Effector memory CD8-positive, alpha-beta T cell (primary cell): ENCODE measurements at places on chromosomes 3 and 15.

DNA sequence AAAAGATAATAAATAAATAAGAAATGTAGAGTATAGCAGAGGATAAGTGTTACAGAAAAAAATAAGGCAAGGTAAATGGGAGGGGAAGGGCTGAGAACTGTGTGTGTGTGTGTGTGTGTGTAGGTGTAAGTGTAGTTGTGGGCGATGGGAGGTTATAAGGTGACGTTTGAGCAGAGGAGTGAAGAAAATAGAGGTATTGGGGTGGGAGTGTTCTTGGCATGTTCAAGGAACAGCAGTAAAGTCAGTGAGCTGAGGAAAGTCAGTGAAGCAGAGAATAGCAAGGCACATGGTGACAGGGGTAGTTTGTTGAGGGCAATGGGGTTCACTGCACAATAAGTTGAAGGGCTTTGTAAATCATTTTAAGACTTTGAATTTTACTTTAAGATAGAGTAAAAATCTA lies 30.9 kb upstream of the ZNF148 start:
- DNase-seq: no peak

GRCh38 chr3:157789162-157789561 lies 285.9 kb upstream of the VEPH1 start:
- DNase-seq: no peak

DNA sequence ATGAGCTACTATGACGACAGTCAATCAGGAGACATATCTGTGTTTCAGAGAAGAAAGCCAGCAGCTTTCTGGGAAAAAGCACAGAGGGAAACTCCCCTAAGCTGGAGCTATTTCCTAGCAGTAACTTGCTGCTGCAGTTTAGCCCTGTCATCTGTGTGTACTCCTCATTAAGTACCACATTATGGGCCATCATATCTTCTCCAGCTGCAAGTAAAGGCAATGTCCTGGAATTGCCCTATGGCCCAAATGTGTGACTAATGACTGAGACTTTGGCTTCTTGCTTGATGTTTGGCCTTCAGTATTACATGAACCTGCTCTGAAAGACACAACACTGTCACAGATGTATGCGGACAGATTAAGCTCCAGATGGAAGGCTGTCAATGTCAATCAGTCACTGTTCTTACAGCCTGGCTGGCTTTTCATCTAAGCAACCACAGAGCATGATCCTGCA lies 190.8 kb downstream of the FHIT start:
- DNase-seq: no peak

GRCh38 chr3:133494469-133494868 lies 79.0 kb upstream of the CDV3 start:
- DNase-seq: no peak

DNA sequence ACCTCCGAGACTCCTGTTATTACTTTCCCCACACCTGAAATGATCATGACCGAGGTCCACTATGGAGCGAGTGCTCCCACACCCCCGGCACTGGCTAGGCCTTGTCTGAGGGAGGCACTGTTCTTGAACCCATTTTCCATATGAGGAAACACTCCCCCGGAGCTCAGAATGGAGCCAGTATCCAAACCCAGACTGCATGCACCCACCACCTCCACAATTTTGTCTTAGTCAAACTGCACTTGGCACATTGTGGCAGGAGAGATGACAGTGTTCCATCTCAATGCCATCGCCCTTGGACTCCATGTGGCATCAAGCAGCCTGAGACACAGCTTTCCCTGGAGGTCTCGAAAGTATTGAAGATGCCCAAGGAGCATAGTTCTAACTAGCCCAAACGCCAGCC lies 154.1 kb downstream of the NUP210 start:
- no peak for DNase-seq

GRCh38 chr15:38300395-38300794 lies 47.8 kb downstream of the SPRED1 start:
- DNase-seq: no peak

DNA sequence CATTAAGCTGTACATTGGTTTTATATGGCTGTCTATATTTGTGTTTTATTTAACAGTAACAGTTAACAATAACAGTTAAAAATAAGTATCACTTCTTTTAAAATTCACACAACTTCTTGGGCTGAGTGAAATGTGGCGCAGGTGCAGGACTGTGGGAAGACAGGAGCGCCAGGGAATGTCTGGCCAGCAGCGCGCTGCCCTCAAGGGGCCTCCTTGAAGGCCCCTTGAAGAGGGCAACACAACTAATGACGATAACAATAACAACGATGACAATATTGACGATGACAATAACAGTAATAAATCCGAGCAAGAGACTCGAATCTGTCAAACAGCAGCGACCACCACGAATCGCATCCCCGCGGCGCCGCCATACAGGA lies 411 bp upstream of the PPP2R3A start:
- DNase-seq: no peak

- DNase-seq: no peak
Observed at GRCh38 chr3:120198305-120198878, 86.6 kb downstream of the GPR156 start.

GRCh38 chr3:137172728-137173127 lies 214.9 kb downstream of the IL20RB start:
- DNase-seq: no peak

GRCh38 chr3:38204599-38205471 lies 39.5 kb downstream of the OXSR1 start:
- DNase-seq: no peak

DNA sequence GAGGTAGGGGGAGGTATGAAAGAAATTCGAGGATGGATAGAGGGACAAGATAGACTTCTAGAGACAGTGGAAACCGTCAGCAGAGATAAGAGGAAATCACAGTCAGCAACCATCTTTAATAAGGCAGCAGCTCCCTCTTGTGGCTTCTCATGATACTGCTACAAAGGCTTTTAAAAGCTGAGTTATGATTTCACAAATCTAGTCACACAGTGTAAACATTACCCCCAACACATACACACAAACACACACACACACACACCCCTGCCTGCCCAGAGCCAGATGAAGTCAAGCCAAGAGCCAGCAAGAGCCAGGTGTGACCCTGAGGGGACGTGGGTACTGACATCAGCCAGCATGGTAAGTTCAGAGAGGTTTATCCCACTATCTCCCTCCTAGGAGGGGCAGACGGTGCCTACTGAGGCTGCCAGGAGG lies 18.9 kb upstream of the TGM5 start:
- peak; percentile 73 for DNase-seq

GRCh38 chr15:27324886-27325615 lies 354.1 kb downstream of the GABRG3 start:
- no peak for DNase-seq

GRCh38 chr3:8201886-8202285 lies 299.7 kb upstream of the LMCD1 start:
- no peak for DNase-seq

- DNase-seq: no peak
Observed at GRCh38 chr3:141556034-141556433, 69.2 kb downstream of the RASA2 start.

GRCh38 chr3:39216176-39216790 lies 23.9 kb upstream of the XIRP1 start:
- no peak for DNase-seq
